GM04503 (cell line): ENCODE measurements at places on chromosomes 1 and 21.
A peak's percentile ranks its signal among the peaks of the same experiment; 100 is the strongest.

DNA sequence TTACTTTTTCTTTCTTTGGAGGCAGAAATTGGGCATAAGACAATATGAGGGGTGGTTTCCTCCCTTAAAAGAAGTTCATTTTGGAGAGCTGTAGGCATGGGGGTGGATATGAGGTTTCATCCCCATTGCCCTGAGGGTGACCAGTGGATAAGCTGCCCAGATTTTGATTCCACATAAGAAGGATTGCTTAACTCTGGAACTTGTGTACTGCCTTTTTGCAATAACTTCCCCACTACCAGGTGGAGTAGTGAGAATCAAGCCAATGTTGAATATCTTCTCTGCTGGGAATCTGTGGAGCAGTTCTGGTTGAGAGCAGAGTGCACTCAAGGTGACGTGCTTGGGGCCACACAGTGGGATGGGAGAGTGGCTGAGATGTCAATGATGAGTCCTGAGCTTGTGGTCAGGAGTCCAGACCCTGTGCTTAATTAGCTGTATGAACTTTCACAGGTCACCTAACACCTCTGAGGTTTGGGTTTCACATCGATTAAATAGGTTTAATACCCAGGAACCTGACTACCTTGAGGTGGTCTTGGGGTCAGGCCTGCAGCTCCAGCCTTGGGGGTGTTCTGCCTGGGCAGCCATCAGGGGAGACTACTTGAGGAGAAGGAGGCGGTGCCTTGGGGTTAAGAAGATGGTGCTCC, 152.9 kb downstream of the FCRL5 start:
- DNase-seq = no peak

DNA sequence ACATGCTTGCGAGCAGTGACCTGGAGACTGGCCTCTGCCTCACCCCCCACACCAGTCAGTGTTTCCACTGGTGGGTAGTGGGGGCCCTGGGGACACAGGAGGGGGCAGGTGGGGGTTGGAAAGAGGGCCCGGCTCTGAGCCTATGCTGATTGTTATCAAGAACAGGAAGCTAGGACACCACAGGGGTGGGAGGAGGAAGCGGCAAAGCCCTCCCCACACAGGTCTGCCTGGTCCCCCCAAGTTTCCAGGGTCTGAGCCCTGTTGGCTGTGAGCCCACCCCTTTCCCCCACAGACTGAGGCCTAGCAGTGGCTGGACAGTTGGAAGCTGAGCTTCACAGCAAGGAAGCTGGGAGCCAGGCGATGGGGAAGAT, 1.6 kb upstream of the PTPN7 start:
- no peak for DNase-seq

GRCh38 chr1:180630408-180631193, 1.2 kb upstream of the XPR1 start:
- no peak for DNase-seq

- DNase-seq = no peak
These were observed 326.8 kb downstream of the HLX start for GRCh38 chr1:221206076-221206475.

GRCh38 chr1:1397839-1398523, 1.2 kb downstream of the CCNL2 start:
- no peak for DNase-seq

- peak; percentile 88 for DNase-seq
These were observed 253.5 kb downstream of the AKT3 start for GRCh38 chr1:243596431-243597062.

DNA sequence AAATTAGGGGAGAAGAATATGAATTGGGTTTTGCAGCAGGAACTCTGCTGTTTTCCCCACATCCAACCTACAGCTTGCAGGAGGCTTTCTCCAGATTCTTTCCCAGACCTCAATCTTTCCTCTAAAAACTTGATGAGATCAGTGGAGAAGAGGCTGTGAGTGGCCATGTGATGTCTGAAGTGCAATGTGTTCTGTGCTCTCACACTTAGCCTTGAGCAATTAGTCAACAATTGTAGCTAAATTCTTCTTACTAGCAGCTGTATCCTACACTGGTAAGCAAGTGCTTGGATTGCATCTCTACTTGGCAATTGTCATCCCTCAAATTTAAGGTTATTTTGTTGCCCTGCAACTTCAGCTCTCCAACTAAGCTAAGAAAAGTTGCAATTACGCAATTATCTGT, 807.3 kb upstream of the RGS18 start:
- DNase-seq = no peak

DNA sequence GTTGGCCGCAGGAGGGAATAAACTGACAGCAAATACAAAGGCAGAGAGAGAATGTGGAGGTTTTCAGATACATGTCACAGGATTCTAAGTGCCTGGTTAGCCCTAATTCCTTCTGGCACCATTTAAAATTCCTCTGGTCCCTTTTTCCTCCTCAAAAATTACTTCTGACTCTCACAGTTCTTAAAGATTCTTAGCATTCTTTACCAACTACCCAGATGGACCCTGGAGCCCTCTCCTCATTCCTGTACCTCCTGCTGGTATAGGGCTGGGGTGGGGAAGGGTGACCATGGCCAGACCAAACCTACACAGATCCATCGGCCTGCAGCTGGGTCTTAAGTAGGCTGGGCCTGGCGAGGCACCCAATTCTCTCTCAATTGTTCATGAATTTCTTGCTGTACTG, 7.2 kb downstream of the MKNK1 start:
- DNase-seq = no peak

DNA sequence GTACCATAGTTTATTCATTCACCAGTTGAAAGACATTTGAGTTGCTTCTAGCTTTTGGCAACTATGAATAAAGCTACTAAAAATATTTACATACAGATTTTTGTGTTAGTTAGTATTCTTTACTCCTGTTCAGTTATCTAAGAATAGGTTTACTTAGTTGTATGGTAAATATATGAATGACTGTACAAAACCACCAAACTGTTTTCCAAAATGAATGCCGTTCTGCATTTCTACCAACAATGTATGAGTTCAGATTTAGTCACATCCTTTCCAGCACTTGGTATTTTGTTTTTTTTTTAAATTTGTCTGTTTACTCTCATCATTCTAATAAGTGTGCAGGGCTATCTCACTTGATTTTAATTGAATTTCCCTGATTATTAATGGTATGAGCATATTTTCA, 3.4 kb upstream of the KIFAP3 start:
- DNase-seq = no peak

DNA sequence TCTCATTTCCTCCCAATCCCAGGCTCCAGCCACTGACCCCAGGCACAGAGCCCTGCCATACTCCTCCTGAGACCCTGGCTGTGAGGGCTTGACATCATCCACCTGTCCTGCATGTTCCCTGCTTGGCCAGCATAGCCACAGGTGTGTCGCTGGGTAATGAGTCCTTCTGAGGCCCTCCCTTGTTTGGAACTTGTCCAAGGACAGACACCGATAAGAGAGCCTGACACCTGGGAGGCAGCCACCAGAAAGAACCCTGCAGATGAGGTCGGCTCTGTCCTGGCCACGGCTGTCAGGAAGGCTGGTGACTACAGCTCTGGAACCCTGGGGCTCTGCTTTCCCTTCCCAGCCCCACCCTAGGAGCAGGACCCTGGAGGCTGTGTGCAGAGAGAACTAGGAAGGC, 34.6 kb downstream of the TMEM63A start:
- DNase-seq = no peak

GRCh38 chr1:150118716-150119115, 31.0 kb upstream of the PLEKHO1 start:
- no peak for DNase-seq

DNA sequence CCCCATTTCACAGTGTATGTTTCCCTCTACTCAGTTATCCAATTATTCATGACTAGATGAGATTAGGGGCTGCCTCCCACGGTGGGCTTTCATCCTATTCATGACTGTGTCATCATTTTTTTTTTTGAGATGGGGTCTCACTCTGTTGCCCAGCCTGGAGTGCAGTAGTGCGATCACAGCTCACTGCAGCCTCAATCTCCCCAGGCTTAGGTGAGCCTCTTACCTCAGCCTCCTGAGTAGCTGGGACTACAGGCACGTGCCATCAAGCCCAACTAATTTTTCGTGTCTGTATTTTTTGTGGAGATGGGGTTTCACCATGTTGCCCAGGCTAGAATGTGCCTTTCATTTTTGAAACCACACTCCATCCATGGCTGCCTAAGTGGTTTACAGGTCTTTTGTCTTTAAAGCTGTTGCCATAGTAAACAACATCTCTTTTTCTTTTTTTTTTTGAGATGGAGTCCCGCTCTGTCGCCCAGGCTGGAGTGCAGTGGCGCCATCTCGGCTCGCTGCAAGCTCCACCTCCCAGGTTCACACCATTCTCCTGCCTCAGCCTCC, 60.0 kb downstream of the PIK3CD start:
- DNase-seq = no peak

- no peak for DNase-seq
These were observed 52.7 kb upstream of the DIP2A start for GRCh38 chr21:46406001-46406400.

DNA sequence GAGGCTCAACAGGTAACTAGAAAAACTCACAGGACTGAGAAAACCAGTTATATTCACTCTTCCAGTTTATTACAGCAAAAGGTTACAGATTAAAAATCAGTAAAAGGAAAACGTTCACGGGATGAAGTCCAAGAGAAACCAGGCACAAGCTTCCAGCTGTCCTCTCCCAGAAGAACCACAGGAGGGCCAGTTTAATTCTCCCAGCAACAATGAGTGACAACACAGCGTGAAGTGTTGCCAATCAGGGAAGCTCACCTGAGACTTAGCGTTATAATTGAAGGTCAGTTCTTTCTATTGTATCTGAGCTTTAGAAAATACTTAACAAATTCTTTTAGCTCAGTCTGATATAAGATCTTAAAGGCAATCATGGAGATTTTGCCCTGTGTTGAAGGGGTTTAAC, 65.2 kb upstream of the TNR start:
- no peak for DNase-seq

GRCh38 chr1:110196917-110197765, 13.0 kb upstream of the KCNC4 start:
- DNase-seq = no peak

GRCh38 chr1:15176120-15176519, 22.6 kb downstream of the TMEM51 start:
- DNase-seq = no peak

DNA sequence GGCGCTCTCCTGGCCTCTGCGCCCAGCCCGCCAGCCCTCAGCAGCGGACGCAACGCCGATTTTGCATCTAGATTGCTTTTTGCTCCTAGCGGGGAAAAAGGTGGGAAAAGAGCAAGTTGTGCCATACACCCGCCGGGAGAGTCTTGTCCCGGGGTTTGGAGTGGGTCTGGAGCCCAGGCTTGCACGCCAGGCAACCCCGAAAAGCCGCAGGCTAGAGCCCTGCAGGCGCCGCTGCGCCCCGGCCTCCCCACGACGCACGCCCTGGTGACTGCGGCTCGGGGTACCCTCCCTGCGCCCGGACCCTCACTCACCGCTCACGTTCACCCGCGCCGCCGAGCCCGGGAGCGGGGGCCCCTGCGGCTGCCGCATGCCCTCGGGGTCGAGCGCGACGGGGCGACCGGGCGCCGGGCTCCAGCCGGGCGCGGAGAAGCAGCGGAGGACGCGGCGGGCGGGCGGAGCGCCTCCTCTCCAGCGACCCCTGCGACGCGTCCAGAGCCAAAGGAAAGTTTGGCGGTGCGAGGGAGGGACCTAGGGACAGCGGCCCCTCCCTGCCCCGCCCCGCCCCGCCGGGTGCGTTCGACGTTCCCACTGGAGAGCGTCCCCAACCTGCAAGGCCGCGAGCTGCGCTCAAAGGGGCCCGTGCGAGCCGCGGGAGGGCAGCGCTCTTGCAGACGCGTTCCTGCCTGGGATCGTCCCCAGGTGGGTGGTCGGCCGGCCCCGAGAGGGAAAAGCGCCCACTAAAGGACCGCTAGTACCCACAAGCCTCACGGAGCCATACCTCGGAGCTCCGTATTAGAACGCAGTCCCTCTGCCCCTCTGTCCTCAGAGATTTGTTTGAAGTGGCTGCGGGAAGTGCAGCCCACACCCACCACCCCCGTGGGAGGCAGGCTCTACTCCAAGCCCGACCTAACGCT, at the start of gene LPAR3:
Gene LPAR3 (minus strand): TSS at position 502 of the 914 bp plus-strand sequence. CDS start 27,086 bp downstream, outside the sequence.
- no peak for DNase-seq

DNA sequence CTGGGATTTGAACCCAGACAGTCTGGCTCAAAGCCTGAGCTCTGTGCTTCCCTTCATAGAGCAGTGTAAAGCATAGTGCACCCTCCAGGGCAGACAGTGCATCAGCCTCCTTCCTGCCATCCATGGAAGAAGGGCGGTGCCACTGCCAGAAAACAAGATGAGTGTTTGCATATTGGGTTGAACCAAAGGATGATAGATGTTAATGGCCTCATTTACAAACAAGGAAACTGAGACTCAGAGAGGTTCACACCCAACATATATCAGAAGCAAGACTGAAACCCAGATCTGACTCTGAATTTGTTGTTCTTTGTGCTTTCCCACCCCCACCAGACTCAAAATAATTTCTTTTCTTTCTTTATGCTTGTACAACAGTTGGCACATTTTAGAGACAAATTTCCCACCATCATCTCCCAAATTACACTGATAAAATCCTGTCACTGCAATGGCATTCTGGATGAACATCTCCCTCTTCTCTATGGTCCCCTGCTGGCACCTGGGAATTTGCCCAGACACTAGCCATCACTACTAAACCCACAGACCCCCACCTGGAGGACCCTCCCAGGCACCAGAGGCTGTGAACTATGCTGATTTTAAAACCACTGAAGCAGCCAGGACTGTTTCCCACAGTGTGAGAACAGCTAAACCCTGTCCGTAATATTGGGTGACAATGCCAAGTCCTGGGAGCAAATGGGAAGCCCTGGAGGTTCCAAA, 45.4 kb upstream of the MPZL1 start:
- DNase-seq = no peak

DNA sequence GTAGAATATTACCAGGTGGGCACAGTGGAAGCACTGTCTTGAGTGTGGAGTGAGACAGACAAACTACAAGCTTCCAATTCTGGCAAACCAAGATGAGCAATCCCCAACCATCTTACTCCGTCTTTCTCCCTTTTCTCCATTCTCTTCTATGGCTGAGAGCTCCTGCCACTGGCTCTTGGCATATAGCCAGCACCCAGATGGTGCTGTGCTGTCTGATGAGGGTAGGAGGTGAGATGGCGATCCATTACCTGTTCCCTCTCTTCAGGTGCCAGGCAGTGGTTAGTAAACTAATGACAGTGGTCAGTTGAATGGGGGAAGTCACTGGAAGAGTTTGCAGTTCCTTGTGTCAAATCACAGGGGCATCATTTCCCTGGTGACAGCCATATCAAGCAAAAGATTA, 108.4 kb downstream of the FNBP1L start:
- no peak for DNase-seq
